Activated CD4-positive, alpha-beta T cell treated with anti-CD3 and anti-CD28 coated beads, Interleukin-2, amount 50 U/mL, for 4 hours (primary cell): ENCODE measurements at places on chromosomes 1 and 21.

DNA sequence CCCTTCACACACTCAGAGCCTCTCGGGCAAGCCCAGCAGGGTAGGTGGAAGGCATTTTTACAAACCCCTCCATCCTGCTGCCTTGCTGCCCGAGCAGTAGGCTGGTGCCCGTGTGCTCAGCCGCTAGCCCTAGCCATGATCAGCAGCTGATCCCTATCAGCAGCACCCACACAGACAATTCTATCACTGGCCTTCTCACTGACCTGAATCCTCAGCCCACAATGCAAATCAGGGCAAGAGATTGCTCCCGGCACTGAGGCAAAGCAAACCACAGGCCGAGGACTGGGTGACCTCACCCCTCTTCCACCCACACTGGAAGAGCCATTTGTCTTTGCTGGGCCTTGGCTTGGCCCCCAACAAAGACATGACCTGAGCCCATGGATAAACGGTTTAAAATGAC is 895 bp upstream of the PDZK1 start:
- DNase-seq: no peak

DNA sequence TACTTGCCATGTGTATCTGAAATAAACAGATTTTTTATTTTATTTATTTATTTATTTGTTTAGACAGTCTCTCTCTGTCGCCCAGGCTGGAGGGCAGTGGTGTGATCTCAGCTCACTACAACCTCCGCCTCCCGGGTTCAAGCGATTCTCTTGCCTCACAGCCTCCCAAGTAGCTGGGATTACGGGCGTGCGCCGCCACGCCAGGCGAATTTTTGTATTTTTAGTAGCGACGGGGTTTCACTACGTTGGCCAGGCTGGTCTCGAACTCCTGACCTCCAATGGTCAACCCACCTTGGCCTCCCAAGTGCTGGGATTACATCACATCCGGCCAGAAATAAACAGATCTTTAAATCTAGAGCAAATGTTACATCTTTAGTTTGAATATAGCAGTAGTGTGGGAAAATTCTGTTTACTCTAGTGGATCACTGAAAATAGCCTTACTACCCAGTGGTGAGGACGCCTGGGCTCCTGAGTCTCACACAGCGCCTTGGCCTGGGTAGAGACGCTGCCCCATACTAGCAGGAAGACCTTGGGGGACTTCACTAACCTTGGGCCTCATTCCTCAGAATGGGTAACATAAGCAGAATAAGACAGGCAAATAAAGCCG is 709 bp downstream of the GART start:
- no peak for DNase-seq

DNA sequence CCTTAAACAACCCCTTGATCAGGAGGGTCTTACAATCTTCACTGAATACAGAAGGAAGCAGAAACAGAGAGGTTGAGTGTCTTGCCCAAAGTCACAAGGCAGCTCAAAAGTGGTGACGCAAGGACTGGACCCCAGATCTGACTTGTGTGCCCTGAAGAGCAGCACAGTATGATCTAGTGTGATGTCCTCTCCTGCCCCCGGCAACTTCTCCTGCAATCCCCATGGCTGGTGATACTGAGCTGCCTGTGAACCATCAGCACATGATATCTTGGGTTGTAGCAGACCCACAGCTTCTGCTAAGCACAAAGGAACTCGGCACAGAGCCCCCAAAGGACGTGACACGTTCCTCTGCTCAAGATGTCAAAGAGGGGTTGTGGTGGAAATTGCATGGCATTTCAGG is 51.2 kb upstream of the EDN2 start:
- no peak for DNase-seq

GRCh38 chr1:17976854-17977253 is 130.7 kb upstream of the IGSF21 start:
- DNase-seq: no peak

GRCh38 chr1:9912264-9912936 is 2.3 kb upstream of the CTNNBIP1 start:
- DNase-seq: no peak

DNA sequence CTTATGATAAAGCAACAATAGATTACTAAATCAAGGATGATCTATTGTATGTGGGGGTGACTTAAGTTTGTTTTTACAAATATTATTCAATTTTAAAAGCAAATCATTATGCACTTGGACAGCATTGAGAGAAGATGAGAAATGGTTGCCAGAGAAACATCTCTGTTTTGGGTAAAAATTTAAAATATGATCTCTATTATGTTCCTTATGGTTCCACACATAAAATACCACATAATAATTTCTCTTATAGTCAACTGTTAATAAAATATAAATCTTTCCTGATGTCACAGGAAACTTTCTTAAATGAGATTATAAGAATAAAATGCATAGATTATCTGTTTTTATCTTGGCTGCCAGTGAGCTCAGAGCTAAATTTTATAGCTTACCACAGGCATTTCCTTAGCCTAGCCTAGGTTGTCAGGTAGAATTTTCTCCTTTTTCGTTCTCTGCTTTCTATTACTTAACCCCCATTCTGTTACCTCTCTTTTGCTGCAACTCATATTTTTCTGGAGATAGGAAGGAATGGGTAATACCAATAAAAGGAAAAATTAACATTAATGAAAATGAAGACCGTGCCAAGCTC is 109.7 kb downstream of the TGFB2 start:
- no peak for DNase-seq

- DNase-seq: no peak
Measured at GRCh38 chr21:42159560-42160110, 59.3 kb upstream of the ABCG1 start.

- peak; percentile 2 for DNase-seq
Measured at GRCh38 chr1:6962478-6962995, 177.3 kb downstream of the CAMTA1 start.

DNA sequence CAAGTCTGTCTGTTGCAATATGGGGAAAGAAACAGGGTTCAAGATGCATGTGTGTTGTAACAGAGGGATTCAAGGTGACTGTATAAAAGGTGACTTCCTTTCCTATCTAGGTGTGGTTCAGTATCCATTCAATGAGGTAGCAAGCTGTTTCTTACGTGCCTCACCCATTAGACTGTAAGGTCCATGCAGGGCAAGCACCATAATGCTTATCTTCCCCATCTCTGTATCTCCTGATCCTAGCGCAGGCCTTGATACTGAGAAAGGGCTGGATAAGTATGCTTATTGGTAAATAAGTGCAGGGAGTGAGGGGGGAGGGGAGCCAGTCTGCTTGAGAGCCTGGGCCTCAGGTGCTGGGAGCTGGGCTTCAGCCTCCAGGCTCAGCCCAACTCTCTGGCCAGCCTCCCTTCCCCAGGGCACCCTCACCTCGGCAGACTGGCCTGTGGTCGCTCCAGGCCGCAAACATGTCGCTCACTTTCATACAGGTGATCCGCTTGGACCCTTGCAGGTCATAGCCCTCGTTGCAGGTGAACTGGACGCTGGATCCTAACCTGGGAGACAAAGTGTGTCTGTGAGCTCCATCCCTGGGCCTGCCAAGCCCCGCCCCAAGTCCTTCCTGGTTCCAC is 44.5 kb upstream of the HMGB4 start:
- no peak for DNase-seq

DNA sequence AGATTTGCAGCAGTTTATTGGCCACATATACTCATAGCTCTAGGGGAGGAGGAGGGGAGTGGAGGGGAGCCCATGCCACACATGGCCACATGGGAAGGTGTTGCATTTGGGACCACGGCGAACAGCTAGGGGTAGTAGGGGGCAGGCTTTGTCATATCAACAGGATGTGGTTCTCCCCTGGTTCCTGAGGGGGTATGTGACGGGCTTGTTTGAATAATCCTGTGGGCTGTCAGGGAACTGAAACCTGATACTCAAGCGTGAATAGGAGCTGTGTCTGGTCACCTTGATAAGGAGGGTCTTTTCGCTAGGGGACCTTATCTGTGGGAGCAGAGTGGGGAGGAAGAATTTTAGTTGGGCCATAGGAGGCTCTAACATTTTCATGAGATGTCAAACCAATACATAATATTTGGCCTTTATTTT is 264.7 kb downstream of the CTH start:
- DNase-seq: no peak

DNA sequence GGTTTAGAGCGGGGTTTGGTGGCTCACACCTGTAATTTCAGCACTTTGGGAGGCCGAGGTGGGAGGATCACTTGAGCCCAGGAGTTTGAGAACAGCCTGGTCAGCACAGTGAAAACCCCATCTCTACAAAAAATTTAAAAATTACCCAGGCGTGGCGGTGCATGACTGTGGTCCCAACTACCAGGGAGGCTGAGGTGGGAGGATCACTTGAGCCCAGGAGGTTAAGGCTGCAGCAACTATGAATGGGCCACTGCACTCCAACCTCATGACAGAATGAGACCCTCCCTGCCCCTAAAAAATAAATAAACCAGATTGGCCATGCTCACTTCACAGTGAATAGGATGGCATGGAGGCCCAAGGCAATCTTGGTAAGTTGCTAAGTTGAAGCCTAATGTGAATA is 168.9 kb downstream of the RHOU start:
- no peak for DNase-seq

DNA sequence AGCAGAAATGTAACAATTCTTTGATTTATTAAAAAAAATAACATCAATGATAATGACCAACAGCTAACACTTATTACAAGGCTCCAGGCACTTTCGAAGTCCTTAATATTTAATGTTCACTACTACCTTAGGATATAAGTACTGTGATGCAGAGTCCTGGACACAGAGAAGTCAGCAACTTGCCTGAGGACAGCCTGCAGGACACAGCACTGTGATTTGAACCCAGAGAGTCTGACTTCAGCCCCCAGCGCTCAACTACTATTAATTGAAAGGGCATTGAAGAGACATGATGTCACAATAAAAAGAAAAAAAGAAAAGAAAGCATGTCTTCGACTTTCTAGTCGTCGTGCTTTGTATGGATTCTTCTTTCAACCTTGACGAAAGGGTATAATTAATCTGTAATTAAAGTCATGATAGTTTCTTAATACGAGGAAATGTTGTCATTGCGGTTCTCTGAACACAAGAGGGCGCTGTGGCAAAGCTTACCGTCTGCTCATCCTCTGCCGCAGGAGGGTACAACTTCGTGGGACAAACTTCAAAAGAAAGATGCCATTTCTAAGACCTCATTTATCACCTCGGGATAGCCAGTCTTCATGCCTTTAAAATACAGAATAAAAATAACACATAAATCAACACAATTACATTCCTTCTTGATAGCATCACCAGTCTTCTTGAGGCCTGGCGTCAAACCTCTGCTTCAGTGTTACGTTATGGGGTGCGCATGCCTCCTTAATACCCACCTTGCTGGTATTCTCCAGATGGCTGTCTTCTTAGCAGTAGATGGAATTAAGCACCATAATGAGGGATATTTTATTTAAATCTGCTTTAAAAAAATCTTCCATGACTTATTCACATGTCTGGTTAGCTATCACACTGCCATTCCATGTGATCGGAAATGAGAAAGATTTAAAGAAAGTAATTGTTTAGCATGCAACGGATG is 240.1 kb downstream of the DISC1 start:
- peak; percentile 38 for DNase-seq

GRCh38 chr1:157992031-157992832 is 1.2 kb upstream of the KIRREL1 start:
- peak; percentile 14 for DNase-seq

- peak; percentile 22 for DNase-seq
Measured at GRCh38 chr1:41791667-41792484, 126.8 kb downstream of the HIVEP3 start.

DNA sequence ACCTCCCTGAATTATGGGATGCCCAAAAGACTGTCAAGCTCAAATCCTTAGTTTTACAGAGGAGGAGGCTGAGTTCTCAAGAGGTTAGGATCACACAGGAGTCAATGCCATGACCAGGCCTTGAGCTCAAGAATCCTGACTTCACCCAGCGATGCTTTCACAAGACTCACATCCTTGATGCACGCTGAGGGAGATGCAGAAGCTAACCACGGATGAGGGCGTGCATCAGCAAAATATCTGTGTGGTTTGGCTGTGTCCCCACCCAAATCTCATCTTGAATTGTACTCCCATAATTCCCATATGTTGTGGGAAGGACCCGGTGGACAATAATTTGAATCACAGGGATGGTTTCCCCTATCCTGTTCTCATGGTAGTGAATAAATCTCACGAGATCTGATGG is 133.2 kb downstream of the KCNJ6 start:
- DNase-seq: no peak

DNA sequence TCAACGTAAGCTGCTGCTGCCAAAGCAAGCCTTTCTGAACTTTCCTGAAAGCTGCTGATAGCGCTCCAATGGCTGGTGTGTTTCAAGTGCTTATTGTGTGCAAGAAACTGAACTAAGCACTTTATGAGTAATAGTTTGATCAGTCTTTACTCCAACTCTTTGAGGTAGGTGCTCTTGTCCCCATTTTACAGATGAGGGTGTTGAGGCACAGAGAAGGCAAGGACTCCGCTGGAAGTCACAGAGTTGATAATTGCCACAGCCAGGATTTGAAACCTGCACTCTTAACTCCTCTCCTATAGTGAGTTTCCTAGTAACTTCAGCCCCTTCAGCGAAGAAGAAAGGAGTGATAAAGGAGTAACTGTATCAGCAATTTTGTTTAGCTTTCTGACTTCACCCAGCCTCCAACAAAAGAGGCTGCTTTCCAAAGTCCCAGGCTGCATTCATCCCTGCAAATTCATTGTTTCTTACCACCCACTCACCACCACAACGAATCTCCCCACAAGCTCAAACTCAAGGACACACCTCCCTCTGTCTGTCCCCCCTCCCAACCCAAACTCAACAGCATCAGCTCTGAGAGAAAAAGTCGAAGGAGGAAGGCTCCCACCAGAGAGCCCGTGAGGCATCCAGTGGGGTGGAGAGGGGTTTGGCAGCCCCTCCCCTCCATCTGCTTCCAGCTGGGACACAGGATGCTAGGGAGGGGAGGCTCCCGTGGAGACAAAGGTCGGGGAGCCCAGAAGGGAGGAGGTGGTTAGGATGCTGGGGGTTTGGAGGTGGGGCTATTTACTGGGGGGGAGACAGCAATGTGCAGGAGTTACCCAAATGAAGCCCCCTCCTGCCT is 139.6 kb downstream of the NAV1 start:
- no peak for DNase-seq

DNA sequence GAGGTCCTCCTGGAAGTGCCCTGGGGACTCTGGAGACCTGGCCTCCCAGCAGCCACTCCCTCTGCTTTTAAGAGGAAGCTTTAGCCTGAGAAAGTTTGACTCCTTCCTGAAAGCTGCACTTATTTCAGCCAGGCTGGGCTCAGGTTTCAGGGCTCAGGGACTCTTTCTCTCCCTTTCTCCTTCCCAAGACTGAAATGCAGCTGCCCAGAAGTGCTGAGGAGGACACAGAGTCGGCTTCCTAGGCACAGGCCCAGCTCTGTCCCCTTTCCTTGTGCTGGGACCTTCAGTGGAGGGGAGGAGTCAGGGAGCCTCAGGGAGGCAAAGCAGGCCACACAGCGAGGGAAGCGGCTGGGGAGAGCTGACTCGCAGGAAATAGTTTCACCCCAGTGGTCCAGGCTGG is 137.3 kb downstream of the NAV1 start:
- no peak for DNase-seq
